Type B pancreatic cell (in vitro differentiated cells): ENCODE measurements at places on chromosomes 5 and 9. TPM values are rescaled to one million over a fixed set of nuclear protein-coding genes. Genes with fewer than 3 reads are reported as not detected.

GRCh38 chr9:133474215-133474614, 4.7 kb downstream of the SLC2A6 start:
- peaks cover 3% of the 10 kb centered on the region for H3K4me1 ChIP-seq
- H3K36me3 ChIP-seq = no peaks in the 10 kb centered on the region
- H3K27ac ChIP-seq = no peak overlapping the region
- DNase-seq = no peak
- H3K4me3 ChIP-seq = no peak overlapping the region

GRCh38 chr9:82732928-82733327, 330.0 kb downstream of the RASEF start:
- H3K36me3 ChIP-seq = no peaks in the 10 kb centered on the region
- H3K4me3 ChIP-seq = no peak overlapping the region
- DNase-seq = no peak
- no peaks in the 10 kb centered on the region for H3K4me1 ChIP-seq

DNAI1 gene
- total RNA-seq = 0.69 and 4.4 TPM in 2 replicates

DNA sequence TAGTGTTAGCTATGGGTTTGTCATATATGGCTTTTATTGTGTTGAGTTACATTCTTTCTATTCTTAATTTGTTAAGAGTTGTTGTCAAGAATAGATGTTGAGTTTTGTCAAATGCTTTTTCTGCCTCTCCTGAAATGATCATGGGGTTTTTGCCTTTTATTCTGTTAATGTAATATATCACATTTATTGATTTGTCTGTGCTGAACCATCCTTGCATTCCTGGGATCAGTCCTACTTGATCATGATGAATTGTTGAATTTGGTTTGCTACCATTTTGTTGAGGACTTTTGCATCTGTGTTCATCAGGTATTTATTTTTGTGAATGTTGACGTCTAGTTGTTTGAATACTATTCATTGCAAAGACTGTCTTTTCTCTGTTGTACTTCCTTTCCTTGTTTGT, 23.9 kb downstream of the RIC1 start:
- H3K4me3 ChIP-seq = no peak overlapping the region
- no peak overlapping the region for H3K27ac ChIP-seq
- no peaks in the 10 kb centered on the region for H3K27me3 ChIP-seq
- DNase-seq = no peak

FGF1 gene
- 0.12 and 2.7 TPM in 2 replicates for total RNA-seq

DNA sequence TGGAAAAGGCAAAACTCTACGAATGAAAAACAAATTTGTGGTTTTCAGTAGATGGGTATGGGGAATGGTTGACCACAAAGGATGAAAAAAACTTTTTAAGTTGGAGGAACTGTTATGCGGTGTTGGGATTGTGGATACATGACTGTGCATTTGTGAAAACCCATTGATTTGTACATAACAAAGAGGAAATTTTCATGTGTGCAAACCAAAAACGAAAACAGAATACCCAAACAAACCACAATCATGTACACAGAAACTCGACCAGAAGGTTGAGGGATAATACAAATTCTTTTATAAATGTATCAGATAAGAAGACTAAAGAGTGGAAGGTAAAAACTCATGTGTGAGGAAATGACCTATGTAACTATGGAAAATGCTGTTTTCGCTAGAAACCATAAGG, 1012.4 kb downstream of the CDH18 start:
- H3K27ac ChIP-seq = no peak overlapping the region
- H3K4me3 ChIP-seq = no peak overlapping the region
- DNase-seq = no peak
- H3K4me1 ChIP-seq = no peaks in the 10 kb centered on the region
- no peaks in the 10 kb centered on the region for H3K36me3 ChIP-seq

PDE8B gene
- 16.7 and 69.8 TPM in 2 replicates for total RNA-seq

MEGF10 gene
- total RNA-seq = 1.2 and 13.3 TPM in 2 replicates

DNA sequence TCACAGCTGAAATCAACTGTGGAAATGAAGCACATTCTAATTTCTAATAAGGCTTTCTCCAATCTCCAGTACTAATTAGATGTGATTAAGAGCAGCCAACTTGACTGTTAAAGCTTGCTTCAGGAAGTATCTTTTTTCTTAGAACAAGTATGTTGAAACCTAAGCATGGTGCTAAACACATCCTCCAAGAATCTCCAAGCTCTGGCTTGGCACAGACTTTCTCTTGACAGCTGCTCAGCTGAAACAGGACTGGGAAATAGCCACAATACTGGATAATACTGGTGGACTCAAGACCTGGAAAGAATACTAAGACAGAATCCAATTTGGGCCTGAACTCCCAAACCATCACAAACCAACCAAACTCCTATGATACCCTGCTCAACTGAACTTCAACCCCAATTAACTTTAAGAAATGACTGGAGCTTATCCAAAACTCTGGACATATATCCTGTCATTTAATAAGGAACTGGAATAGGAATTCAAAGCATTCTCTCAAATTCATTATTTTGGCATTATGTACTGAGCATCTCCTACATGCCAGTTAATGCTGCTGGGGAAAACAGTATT, 16.2 kb downstream of the PRKAA1 start:
- H3K4me1 ChIP-seq = peaks cover 9% of the 10 kb centered on the region
- peaks cover 8% of the 10 kb centered on the region for H3K36me3 ChIP-seq
- H3K27ac ChIP-seq = no peak overlapping the region
- no peak overlapping the region for H3K4me3 ChIP-seq

FOXD4L6 gene
- total RNA-seq = 0.14 and 0.17 TPM in 2 replicates

DNA sequence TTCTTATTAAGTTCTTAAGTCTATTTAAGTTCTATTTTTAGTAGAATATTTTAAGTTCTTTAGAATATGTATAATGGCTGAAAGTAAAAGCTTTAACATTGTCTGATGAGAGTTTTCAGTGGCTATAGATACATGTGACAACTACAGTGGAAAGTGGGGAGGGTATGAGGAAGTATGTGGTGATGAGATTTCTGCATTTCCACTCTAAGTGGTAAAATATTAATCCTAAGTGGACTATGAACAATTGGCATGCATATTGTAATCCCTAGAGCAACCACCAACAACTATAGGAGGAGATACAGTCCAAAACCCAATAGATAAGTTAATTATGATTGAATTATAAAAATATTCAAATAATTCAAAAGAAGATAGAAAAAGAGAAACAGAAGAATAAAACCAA, 183.6 kb downstream of the GADD45G start:
- DNase-seq = no peak
- no peaks in the 10 kb centered on the region for H3K27me3 ChIP-seq
- H3K4me3 ChIP-seq = no peak overlapping the region
- no peak overlapping the region for H3K27ac ChIP-seq

CYSRT1 gene
- total RNA-seq = 0.86 and 1.5 TPM in 2 replicates

PTGR1 gene
- total RNA-seq = 67.3 and 75.4 TPM in 2 replicates

DNA sequence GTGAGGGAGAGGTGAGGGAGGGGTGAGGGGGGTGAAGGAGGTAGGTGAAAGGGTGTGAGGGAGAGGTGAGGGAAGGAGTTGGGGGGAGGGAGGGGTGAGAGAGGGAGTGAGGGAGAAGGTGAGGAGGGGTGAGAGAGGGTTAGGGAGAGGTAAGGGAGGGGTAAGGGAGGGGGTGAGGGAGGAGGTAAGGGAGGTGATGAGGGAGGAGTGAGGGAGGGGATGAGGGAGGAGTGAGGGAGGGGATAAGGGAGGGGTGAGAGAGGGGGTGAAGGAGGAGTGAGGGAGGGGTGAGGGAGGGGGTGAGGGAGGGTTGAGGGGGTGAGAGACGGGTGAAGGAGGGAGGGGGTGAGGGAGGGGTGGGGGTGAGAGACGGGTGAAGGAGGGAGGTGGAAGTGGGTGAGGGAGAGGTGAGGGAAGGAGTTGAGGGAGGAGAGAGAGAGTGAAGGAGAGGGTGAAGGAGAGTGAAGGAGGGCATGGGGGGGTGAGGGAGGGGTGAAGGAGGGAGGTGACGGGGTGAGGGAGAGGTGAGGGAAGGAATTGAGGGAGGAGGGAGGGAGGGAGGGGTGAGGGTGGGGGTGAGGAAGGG, 18.5 kb downstream of the NINJ1 start:
- H3K4me1 ChIP-seq = peaks cover 6% of the 10 kb centered on the region
- peaks cover 3% of the 10 kb centered on the region for H3K27me3 ChIP-seq
- no peak overlapping the region for H3K27ac ChIP-seq
- no peak overlapping the region for H3K4me3 ChIP-seq
- DNase-seq = no peak
- H3K36me3 ChIP-seq = peaks cover 8% of the 10 kb centered on the region

DNA sequence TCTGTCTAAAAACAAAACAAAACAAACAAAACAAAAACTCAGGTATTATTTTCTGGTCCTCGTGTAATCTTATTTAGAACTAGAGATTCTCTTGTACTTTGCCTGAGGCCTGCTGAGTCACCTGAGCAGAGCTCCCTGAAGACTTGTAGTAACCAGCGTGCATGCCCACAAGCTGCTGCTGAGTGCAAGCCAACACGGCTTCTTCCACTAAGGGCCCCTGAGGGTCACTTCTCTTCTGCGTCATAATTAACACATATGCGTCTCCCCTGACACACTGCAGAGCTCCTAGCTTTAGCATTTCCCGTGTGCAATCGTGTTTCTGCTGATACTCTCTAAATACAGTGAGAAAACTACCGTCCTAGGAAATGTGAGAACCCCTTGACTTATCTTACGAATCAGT, 10.9 kb upstream of the NDFIP1 start:
- no peaks in the 10 kb centered on the region for H3K27me3 ChIP-seq
- H3K36me3 ChIP-seq = no peaks in the 10 kb centered on the region
- no peak overlapping the region for H3K27ac ChIP-seq
- H3K4me1 ChIP-seq = peaks cover 5% of the 10 kb centered on the region

DNA sequence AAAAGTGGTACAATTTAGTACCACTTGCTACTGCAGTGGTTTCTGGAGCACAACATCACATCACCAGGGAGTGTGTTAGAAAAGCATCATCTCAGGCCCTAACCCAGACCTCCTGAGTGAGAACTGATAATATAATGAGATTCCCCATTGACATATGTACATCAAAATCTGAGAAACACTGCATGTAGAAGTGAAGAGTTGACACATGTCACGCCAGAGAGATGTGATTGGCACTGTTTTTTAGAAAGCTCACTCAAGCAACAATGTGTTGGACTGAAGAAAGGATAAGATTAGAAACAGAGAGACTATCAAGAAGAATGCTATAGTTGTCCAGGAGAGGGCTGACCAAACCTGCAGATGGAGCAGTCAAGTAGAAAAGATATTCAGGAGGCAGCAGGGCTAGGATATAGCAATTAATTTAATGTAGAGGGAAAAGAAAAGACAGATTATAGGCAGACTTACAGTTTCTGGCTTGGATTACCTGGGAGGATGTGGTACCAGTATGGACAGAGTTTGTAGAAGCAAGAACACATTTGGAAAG, 324.4 kb upstream of the ADAMTSL1 start:
- H3K4me3 ChIP-seq = no peak overlapping the region
- no peaks in the 10 kb centered on the region for H3K36me3 ChIP-seq

C9orf43 gene
- 0.80 and 0.88 TPM in 2 replicates for total RNA-seq

DNA sequence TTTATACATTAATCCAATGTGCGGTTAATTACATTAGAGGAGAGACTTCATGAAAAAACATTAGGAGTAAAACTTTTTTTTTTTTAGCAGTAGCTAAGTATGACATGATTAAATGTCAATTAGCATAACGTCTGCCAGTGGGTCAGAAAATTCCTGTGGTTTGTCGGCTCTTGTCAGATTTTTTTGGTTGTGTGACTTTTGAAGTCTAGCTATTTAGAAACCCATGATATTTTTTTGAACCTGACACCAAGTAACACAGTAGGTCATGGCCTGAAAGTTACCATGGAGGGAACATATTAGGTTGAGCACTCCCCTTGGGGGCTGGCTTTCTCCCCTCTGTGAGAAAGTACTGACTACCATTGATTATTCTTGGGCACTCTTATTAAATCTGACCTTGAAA, 84.8 kb upstream of the ALDH1A1 start:
- H3K36me3 ChIP-seq = no peaks in the 10 kb centered on the region
- no peak overlapping the region for H3K27ac ChIP-seq
- peaks cover 18% of the 10 kb centered on the region for H3K4me1 ChIP-seq
- DNase-seq = no peak

SLC28A3 gene
- total RNA-seq = 2.4 and 7.2 TPM in 2 replicates

NMRK1 gene
- 7.5 and 8.2 TPM in 2 replicates for total RNA-seq

DNA sequence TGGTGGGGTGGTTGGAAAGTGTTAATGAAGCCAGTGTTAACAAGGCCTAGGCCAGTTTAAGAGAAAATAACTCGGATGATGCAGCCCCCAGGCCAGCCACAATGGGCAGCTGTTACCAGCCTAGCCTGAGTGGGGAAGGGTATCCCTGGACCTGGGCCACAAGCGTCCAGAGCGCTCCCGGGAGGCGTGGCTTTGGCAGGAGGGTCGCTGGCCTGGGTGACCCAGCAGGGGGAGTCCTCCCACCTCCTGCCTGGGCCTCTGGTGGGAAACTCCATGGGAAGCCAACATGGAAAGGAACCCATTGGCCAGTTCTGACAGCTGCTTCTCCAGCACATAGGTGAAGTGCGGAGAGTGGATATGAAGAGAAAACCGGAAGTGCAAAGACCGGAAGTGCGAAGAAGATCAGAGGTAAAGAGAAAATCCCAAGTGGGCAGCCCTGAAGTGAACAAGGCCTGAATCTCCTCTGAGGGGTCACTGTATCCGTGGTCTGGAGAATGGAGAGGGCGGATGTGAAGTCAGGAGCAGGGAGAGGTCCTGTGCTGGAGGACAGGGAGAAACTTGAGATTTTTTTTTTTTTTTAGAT, 79.0 kb downstream of the ADCY2 start:
- peaks cover 5% of the 10 kb centered on the region for H3K36me3 ChIP-seq
- no peak overlapping the region for H3K4me3 ChIP-seq
- no peaks in the 10 kb centered on the region for H3K27me3 ChIP-seq
- H3K27ac ChIP-seq = no peak overlapping the region
- H3K4me1 ChIP-seq = no peaks in the 10 kb centered on the region

CCL27 gene
- total RNA-seq = 0.43 and 1.1 TPM in 2 replicates

GRCh38 chr5:141889282-141889871, 11.2 kb upstream of the PCDH1 start:
- no peak overlapping the region for H3K27ac ChIP-seq
- no peaks in the 10 kb centered on the region for H3K4me1 ChIP-seq
- DNase-seq = no peak
- H3K36me3 ChIP-seq = no peaks in the 10 kb centered on the region
- peaks cover 30% of the 10 kb centered on the region for H3K27me3 ChIP-seq

DNA sequence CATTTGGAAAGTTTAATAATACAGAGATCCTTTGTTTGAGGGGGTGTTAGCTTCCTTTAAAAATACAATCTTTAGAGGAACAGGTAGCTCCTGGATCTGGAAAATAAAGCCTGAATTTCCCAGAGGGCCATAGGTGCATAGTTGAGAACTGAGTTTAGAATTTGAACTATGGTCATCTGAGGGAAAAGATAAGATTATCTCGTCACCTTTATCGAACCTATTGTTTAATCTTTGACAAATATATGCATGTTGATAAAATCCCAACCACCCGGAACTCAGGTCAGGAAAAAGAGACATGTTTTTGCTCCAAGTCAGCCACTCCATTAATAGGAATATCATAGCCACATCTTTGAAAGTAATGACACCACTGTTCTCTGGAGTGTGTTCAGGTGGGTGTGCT, 91.7 kb upstream of the FAM169A start:
- H3K4me3 ChIP-seq = no peak overlapping the region
- DNase-seq = no peak
- H3K27ac ChIP-seq = peak overlapping the region; percentile 3
- no peaks in the 10 kb centered on the region for H3K27me3 ChIP-seq
- peaks cover 14% of the 10 kb centered on the region for H3K4me1 ChIP-seq

PCDHA5 gene
- 0.97 and 2.1 TPM in 2 replicates for total RNA-seq

GRCh38 chr9:112793213-112793810, 42.8 kb downstream of the SNX30 start:
- H3K27me3 ChIP-seq = no peaks in the 10 kb centered on the region
- no peaks in the 10 kb centered on the region for H3K36me3 ChIP-seq
- H3K4me1 ChIP-seq = no peaks in the 10 kb centered on the region
- H3K27ac ChIP-seq = no peak overlapping the region
- no peak for DNase-seq
